Ovary (tissue), 10 donors: ENCODE measurements at places on chromosomes 13 and 19. TPM values are rescaled to one million over a fixed set of nuclear protein-coding genes. Genes with fewer than 3 reads are reported as not detected.
A peak's percentile ranks its signal among the peaks of the same experiment; 100 is the strongest.

ATP12A gene
- not detected for polyA plus RNA-seq

LILRA1 gene
- polyA plus RNA-seq: 0.15 TPM

TRIP10 gene
- polyA plus RNA-seq: 98.7 TPM

DNA sequence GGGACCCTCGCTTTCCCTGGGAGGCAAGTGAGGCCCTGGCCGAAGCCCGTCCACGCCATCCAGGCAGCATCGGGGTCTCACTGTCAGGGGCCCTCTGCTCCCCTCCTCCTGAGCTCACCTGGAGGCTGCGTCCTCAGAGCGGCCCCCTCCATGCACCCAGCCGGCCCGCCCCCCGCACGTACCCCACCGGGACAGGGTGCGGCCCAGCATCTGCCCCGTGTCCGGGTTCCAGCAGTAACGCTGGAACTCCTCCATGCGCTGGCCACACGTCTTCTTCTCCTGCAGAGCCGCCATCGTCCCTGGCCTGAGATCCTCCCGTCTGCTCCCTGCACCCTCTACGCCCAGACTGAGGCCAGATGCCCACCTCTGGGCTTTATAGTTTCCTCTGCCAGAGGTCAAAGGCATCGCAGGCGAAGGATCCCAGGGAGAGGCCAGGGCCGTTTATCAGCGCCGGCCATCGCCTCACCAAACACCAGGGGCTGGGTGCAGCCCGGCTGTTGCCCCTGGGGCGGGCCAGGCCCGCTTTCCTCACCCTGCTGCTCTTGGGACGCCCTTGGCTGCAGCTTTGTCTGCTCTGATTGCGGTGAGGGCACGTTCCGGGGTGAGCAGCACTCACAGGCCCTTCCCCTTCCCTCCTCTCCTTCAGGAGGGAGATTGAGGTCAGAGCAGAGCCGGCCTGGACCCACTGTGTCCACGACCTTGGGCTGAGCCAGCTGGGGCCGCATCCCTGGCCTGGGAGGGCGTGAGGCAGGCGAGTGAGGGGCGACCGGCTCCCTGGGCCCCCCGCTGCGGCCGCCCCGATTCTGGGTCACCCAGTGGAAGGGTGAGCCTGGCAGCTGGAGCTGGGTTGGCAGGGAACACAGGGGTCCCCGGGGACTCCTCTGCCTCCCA, at the start of gene ATP4B:
Gene ATP4B (minus strand): TSS at position 348 of the 891 bp plus-strand sequence. CDS start 54 bp downstream, at position 294.
- DNase-seq: peak; percentile 12

- no peak for DNase-seq
Observed at GRCh38 chr13:72284791-72285190, 417.8 kb upstream of the DACH1 start.

- DNase-seq: no peak
Observed at GRCh38 chr19:41565379-41565720, 10.6 kb upstream of the CEACAM21 start.
